Vagina (tissue), 2 donors: ENCODE measurements at places on chromosomes 13 and 19. TPM values are rescaled to one million over a fixed set of nuclear protein-coding genes. Genes with fewer than 3 reads are reported as not detected.

The PRPF31 gene
- 44.4 TPM for total RNA-seq

DNA sequence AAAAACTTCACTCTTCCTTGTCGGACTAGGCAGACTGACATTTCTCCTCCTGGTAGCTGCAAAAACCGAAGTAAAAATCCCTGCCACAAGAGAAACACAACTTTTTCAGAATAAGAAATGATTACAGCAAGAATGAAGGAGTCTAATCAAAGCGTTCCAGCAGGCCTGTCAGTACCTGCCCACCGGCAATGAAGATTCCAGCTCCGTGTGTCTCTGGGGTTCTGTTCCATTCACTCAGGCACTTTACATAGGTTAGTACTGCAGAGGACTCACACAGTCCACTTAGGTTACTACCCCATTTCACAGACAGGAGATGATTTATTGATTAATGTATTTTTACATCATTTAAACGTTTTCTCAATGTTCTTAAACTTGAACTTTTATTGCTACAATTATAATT lies 275.5 kb downstream of the NHLRC3 start:
- DNase-seq: no peak

DNA sequence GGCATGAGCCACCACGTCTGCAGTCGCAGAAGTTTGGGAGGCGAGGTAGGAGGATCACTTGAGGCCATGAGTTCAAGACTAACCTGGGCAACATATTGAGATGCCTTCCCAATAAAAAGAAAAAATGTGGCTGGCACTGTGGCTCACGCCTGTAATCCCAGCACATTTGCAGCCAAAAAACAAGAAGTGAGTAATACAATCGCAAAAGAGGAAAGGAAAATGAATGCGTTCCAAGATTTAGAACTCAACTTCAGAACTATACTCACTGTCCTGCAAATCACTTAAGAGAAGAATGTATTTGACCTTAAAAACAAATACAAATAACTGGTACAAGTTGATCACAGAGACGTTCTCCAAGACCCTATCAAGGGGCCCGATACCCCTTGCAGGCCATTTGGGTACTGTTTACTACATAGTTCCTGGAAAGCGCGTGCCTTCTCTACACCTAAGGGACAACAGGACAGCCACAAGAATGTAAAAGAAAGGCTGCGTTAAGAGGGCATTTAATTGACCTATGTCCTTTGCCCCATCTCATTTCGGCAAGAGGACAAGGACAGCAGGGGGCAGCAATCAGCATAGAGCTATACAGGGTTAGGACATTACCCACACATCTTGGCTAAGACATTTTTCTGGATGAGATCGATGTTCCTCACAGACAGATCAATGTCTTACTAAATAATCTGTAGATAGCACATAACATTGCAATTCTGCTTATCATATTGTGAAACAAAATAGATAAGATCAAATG lies 41.3 kb downstream of the FLT3 start:
- no peak for DNase-seq

GRCh38 chr19:35299523-35300338 lies 7.8 kb downstream of the MAG start:
- no peak for DNase-seq

The ZNF284 gene
- 2.2 TPM for total RNA-seq

DNA sequence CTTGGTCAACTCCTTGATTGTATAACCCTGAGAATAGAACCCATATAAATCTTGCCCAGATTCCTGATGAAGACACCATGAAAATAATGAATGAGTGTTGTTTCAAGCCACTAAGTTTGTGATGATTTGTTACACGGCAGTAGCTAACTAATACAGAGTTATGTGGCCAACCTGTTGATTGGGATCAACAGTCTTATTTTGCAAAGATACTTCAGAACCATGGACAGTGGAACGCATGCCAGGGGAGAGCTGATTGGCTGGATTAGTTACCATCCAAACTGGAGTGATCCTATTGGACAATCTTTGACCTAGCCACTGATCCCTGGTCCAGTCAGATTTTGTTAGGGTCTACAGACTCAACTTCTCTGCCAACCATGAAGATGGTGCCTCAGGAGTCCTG lies 26.6 kb downstream of the CD70 start:
- DNase-seq: no peak

GRCh38 chr13:106520251-106521054 lies 15.0 kb downstream of the EFNB2 start:
- no peak for DNase-seq

DNA sequence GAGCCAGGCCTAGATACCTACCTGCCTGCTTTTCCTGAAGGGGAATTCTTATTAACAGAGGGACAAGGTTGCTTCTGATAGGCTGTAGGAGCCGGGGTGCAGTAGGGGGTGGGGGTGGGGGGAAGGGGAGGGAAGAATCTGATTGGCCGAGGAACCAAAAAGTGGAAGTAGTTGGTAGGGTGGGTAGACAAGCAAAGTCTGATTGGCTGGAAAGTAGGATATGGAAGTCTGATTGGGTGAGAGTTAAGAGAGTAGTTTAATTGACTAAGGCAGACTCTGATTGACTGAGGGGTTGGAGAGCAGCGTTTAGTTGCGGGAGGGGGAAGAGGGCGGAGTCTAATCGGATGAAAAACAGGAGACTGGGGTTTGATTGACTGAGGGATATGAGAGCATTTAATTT lies 9.4 kb upstream of the CYP4F22 start:
- DNase-seq: no peak

DNA sequence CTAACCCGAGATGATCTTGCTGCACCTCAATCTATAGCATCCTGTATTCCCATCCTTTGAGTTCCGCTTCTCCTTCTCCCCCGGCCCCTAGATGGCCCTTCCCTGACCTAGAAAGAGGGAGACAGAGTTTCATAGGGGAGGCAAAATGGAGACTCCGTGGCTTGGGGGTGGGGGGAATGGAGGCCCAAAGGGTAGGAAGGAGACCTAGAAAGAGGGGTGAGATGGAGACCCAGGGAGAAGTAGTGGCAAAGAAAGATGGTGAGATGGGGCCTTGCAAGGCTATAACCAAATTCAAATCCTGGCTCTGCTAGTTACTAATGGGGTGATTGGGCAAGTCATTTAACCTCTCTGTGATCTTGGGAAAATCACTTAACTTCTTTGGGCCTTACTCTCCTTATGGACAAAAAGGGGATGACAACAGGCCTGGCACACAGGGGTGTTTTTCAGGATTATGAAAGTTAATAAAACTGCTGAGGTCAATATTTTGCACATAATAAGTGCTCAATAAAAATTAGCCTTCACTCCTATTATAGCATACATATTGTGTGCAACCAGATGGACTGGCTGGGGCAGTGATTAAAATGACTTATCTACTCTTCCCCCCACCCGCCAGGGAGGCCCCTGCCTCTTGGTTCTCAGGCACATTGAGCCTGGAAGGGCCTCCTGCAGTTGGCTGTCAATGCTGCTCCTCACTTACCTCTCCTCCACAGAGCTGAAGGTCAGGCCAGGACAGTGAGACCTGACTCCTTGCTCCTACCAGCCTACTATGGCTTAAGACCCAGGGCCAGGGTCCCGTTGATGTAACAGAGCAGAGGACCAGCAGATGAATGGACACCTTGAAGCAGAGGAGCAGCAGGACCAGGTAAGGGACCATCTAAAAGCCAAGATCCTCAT lies 633 bp downstream of the SPHK2 start:
- DNase-seq: no peak

The ZNF582 gene
- total RNA-seq: 6.9 TPM

DNA sequence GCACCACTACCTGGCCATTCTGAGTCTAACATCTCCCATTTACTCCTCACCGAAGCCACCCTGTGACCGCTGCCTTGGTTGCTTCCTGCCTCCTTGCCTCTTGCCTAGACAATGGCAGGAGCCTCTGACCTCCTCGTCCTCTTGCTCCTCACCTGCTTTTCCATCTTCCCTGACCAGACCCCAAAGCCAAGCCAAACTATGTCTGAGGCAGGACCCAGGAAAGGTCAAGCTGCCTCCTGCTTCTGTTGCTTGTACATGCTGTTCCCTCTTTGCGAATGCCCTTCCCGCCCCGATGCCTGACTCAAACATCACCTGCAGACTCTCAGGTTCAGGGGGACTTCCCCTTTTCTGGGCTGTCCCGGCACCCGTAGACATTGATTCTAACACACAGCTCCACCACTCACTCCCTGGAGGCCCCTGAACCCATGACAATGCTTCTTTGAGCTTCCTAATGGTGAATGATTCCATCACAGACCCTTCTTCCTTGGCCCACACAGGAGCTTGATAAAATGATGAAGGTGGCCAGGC lies 60.8 kb downstream of the F2RL3 start:
- DNase-seq: no peak

The ZNF616 gene
- 2.7 TPM for total RNA-seq

- no peak for DNase-seq
Observed at GRCh38 chr19:14871619-14872230, 14.2 kb downstream of the OR7A17 start.

GRCh38 chr19:610801-611480 lies 21.3 kb downstream of the HCN2 start:
- no peak for DNase-seq

The KRI1 gene
- total RNA-seq: 21.6 TPM

The PLIN4 gene
- 69.5 TPM for total RNA-seq

The NFKBIB gene
- 16.7 TPM for total RNA-seq

The ADM5 gene
- total RNA-seq: 2.7 TPM

DNA sequence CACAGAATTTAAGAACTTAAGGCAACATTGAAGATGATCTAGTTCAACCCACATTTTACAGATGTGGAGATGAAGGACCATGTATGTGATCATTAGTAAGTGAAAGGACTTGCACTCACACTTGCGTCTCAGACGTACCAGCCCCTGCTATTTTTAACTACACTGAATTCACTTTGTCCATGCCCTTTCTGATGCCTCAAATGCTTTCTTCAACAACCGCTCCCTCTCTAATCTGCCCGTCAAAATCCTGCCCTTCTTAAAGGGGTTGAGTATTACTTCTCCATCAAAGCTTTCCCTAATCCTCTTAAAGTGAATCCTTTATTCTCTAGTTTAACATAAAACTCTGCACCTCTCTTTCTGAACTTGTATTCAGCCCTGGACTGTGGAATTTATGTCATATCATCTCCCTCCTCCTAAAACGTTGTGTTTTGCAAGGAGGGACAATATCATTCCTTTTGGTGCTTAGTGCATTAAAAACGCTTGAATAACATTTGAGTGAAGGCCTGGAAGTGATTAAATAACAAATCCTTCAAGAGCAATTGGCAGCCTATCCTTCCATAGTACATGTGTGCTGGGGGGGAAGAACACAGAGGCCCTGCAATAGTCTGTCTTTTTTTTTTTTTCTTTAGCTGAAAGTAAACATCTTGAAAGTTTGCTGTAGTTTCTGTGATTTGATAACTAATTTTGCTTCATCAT lies 493.3 kb downstream of the LMO7 start:
- no peak for DNase-seq

GRCh38 chr19:40642757-40643305 lies 41.7 kb downstream of the LTBP4 start:
- no peak for DNase-seq

GRCh38 chr13:45928843-45929242 lies 77.3 kb upstream of the SIAH3 start:
- DNase-seq: no peak

DNA sequence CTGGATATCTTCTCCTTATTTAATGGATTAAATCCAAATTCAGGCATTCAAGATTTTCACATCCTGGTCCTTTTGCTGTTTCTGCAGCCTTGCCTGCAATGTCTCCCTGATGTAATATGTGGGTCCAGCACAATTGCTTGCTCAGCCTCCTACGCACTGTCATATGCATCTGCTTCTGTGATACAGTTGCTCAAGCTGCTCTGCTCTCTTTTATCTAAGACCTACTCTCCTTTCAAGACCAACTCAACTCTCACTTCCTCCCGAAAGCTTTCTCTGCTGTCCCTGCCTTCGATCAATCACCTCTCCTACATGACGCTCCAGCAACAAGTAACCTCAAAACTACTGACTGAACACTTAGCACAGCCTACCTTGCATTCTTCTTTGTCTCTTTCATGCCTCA lies 138.2 kb downstream of the DCLK1 start:
- DNase-seq: no peak

DNA sequence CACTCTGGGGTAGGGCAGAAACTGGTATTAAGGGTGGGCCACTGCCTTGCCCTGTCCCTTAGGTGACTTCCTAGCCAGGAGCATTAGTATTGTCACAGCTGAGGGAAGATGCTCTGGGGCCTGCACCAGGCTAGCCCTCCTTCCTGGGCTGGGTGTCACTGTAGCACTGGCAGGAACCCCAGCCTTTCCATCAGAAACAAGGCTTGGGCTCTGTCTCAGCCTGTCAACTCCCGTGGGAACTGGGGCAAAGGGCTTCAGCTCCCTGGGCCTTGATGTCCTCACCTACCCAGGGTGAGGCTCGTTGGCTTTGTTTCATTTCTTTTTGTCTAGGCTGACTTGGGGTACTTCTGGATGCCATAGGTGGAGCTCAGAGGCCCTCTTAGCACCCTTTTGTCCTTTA lies 18.0 kb downstream of the PAF1 start:
- no peak for DNase-seq

DNA sequence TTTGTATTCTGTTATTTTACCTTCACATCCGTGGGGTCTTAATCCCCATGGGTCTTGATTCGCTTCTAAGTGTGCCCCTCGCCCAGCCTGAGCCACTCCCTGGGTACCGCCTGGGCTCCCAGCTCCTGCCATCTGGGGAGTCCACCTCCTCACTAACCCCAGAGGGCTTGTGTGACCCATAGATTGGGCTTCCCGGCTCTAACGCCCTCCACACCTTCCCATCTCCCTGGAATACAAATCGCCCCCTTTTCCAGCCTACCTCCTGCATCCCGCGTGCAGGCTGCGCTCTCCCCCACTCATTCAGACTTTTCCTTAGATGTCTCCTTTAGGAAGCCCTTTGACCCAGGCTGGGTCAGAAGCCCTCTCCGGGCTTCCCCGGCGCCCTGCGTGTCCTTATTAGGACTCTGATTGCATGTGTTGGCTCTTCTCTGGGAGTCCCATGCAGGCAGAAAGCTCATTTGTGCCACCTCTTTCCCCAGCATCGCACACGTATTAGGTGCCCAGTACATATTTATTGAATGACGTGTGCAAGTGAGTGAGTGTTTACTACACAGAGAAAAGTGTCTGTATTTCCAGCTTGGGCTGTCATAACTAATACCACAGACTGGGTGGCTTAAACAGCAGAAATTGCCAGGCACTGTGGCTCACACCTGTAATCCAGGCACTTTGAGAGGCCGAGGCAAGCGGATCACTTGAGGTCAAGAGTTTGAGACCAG lies 757 bp downstream of the CCDC124 start:
- no peak for DNase-seq

The SRRM5 gene
- total RNA-seq: 0.98 TPM

DNA sequence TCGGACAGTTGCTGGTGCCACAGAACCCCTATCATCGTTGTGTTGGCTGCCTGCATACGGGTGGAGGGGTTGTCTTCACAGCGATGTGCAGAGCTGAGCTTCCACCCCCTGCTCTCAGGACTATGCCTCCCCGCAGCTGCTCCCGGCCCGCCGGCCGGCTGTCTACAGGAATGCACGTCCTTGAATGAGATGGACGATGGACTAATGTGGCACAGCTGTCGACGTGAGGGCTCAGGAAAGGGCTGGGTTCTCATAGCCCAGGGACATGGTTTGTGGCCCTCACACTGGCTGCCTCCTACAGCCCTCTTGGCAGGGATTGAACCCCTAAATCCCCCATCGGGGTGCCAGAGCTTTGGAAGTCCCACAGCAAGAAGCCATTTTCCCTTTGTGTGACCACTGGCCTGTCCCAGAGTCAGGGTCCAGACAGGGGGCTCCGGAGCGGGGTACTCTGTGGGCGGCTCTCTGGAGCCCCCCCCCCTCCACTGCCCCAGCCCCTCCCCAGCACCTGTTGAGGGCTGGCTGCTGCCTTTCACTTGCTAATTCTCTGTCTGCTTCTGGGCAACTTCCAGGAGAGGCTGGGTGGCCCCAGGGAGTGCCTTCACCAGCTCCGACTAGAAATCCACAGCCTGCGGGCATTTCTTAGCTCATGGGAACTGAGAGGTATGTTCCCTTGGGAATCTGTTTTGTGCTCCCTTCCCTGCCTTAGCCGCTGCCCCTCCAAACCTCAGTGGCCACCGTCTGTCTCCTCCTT lies 40.2 kb downstream of the TSSK6 start:
- DNase-seq: no peak
